ENCODE measurements at places on chromosomes 6 and 20. TPM values are rescaled to one million over a fixed set of nuclear protein-coding genes. Genes with fewer than 3 reads are reported as not detected.

DNA sequence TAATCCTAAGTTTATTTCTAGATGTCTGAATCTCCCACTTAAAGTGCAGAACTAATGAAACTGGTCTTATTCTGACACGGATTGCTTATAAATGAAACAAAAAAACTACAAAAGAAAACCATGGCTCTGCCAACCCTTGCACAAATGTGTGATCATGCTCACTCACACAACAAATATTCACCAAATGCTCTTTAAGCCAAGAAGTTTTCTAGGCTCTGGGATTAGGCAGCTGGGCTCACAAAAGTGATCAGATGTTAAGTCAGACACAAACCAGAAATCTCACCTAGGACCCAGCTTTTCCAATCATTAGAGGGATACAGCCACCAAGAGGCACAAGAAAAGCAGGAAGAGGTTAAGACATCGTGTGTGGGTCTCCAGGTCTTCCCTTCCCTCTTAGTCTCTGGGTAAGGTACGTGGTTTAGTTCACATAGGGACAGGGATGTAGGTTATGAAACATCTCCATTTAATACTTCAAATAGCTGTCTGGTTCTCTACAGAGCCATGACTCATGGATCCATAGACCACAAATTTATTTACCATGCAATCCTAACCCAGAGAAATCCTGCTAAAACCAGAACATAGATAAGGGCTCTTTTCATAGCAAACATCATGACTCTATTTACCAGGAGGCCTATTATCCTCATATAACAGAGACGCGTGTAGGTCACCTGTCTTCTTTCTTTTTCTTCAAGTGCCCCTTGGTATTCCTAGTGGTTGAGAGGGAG, 165.2 kb downstream of the WDR27 start:
- DNase-seq: no peak

DNA sequence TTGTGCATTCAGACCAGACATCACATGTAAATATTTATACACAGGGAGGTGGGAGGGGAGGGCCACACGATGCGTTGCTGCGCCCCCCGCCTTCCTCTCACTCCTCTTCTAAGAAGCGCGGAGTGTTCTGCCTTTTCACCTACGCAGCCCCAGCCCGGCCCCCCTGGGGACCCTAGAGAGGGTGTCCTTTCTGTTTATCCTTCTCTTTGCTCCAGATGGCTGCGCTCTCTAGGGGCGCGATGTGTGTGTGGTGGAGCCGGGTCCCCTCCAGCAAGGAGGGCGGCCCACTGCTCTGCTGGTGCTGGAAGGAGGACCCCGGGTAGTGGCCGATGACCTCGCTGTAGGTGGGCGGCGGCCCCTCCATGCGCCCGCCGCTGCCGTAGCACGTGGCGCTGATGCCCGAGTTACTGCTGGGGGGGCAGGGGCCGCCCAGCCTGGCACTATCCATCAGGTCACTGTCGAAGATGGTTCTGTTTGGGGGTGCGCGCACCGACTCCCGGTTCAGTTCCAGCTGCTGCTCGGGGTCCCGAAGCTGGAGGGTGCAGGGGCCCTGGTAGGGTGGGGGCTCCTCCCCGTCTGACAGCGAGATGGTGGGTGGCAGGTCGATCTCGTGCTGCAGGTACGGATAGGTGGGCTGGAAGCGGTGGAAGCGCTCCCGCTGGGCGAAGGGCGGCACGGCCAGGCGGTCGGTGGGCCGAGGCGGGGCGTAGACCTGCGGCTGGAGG, 31.8 kb upstream of the ZBP1 start:
- no peak for DNase-seq

The GJA10 gene
- not detected for total RNA-seq

DNA sequence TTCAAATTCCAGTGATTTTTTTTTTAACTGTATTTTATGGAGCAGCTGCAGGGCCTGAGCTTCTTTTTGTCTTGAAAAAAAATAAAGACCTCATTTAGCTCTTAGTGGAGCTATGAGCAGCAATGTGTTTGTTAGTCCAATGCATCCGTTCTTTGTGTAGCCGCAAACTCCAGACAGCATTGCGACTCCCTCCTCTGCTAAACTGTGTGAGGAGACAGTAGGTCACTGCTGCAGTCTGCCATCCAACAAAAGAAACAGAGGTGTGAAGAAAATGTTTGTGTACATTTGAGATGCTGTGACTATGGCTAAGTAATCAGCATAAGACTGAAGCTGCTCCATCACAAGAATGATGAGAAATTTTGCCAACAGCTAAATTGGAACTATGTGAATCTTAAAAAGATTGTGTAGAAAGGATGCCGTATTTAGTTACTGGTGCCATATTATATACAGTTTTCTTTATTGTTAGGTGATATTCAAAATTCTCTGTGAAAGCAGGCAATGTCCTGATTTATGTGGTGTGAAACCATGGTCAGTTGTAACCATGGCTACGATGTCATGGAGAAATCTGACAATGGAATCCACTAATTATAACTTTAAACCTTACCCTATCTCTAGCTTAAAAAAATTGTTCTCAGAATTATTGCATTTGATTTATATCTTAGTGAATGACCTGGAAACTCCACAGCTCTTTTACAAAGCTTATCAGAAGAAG, 428.8 kb upstream of the EPHA7 start:
- DNase-seq: no peak

The CHD6 gene
- total RNA-seq: 27.3 TPM

DNA sequence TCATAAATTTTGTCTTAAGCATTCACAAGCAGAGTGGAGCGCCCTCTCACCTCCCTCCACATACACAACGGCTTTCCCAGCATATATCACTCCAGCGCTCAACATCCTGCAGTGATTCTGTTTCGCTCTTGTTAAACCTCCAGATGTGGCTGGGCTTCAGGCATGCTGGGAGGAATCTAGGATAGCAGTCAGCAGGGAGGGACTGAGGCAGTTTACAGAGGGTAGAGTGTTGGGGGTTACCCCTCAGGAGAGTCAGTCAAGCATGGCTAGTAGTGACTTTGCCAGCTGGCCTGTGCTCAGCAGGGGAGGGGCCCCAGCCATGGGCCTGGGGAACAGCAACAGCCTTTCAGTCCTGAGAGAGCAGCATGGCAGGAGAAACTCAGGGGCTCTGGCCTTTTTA, 161.4 kb upstream of the FLRT3 start:
- DNase-seq: no peak

DNA sequence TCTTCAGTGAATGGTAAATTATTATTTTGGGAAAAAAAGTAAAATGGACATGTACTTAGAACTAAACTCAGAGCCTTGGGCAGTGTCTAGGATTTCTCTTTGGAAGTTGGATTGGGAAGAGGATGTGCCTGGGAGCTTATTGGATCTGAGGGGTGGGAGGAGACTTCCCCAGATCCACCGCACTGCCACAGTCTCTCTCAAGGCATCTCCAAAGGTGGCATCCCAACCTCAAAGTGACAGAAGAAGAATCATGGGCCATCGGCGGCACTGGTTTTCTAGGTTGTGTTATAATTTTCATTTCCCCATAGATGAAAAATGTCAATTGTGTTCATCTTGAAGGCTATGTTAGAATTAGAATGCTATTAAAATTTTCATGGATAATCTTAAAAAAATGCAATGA, 66.8 kb upstream of the CD93 start:
- DNase-seq: no peak

GRCh38 chr6:33189625-33190448, 2.4 kb downstream of the COL11A2 start:
- DNase-seq: no peak

- no peak for DNase-seq
These were observed 520.0 kb upstream of the IRAK1BP1 start for GRCh38 chr6:78347191-78347916.

GRCh38 chr6:153001767-153002612, 519 bp downstream of the MTRF1L start:
- DNase-seq: peak; percentile 10

GRCh38 chr6:3804964-3805363, 44.2 kb upstream of the FAM50B start:
- no peak for DNase-seq

DNA sequence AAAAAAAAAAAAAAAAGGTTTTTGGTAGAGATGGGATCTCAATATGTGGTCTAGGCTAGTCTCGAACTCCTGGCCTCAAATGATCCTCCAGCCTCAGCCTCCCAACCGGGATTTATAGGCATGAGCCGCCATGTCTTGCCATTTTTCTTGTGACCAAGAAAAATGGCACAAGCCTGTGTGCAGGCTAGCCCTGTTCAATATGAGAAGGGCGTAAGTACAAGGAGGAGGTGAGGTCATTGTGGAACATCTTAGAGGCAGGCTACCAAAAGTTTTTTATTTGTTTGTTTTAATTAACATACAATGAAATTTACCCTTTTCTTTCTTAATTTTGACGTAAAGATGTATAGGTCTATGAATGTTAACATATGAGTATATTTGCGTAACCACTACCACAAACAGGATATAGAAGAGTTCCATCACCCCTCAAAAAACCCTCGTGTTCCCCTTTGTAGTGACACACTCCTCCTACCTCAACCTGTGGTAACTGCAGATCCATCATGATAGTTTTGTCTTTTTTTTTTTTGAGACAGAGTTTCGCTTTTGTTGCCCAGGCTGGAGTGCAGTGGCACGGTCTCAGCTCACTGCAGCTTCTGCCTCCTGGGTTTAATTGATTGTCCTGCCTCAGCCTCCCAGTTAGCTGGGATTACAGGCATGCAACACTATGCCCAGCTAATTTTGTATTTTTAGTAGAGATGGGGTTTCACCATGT, 28.3 kb upstream of the KIF3B start:
- no peak for DNase-seq

DNA sequence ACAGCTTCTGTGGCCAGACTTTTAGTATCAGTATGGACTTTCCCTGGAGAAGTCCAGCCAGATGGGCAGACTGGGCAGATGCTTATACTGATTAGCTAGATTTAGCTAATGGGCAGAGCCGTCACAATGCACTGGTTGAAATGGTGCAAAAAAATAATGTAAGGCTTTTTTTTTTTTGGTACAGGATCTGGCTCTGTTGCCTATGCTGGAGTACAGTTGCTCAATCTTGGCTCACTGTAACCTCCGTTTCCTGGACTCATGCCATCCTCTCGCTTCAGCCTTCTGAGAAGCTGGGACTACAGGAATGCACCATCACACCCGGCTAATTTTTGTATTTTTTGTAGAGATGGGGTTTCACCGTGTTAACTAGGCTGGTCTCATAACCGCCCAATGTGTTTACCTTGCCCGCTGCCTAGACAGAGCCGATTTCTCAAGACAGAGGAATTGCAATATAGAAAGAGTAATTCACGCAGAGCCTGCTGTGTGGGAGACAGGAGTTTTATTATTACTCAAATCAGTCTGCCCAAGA, 16.4 kb upstream of the KIFC1 start:
- peak; percentile 72 for DNase-seq

The VSTM2L gene
- total RNA-seq: not detected

DNA sequence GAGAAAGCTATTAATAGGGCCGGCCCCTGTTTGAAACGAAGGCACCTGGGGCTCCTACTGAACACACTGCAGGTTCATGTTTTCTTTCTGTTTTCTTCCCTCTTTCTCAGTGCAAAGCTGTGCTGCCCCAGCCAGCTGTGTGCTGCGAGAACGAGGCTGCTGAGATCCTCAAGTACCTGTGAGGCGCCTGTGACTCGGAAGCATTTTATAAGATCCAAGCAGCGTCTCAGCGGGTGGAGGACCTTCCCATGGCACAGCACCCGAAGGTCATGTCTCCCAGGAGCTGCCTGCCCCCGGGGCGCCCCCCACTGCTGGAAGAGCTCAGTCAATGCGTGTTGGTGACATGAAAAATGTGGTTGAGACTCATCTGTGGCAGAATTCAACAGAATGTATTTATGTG, 66.3 kb downstream of the SMOC2 start:
- no peak for DNase-seq

DNA sequence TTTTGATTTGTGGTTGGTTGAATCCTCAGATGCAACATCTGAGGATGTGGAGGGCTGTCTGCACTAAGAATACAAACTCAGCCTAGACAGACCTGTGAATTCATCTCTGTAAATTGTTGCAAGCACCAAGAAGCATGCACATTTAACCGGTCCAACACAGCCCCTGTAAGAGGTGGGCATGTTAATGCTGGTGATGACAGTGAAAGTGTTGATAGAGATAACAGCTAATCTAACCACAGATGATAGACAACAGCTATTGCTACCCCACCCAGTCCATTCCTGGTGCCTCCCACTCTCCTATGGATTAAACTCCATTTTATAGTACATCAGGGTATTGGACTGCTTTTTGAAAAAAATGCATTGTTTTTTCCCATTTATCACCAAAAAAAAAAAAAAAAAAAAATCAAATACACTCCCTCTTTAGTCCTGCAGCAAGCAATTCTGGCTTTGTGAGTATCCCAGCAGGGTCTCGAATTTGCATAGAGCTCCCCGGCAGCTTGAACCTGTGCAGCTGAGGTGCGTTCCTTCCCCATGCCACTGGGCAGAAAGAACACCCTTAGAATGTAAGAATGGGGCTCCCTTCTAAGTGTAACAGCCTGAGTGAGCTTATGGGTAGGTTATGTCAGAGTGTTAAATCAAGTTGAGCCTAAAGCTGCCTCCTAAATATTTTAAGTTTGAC, 270.9 kb upstream of the JARID2 start:
- no peak for DNase-seq
